ENCODE measurements at places on chromosomes 7 and 10.

GRCh38 chr10:30048768-30049517 lies 10.4 kb downstream of the JCAD start:
- DNase-seq = no peak

GRCh38 chr10:126073606-126074005 lies 177.2 kb downstream of the FANK1 start:
- DNase-seq = no peak

DNA sequence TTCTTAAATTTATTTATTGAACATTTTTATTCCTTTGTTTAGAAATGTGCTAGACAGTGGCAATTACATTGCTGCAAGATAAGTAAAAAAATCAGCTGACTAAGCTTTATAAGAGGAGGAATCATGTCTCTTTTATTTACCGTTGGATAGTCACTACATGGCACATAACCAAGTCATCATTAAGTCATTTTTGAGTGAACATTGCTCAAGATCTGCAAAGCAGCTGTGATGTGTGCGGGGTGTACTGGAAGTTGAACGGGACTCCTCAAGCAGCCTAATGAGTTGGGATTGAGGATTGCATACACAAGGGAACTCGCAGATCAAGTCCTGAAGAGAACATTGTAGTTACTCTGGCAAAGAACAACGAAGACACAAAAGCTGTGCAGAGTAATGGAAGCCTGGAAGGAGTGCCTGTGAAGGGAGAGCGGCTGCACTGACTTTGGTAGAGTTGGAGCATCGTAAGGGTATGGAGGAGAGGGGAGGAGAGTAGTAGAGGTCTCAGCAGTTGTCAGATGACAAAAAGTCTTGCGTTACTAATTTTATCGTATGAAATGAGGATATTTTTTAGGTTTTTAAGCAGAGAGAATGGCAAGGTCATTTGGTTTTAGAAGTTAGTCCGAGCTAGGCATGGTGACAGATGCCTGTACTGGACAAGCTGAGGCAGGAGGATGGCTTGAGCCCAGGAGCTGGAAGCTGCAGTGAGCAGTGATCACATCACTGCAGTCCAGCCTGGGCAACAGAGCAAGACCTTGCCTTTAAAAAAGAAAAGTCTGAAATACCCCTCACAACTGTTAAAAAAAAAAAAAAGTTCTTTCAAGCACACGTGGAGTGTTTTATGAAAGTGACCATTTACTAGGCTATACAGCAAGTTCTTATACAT lies 95.1 kb downstream of the BMPR1A start:
- no peak for DNase-seq

DNA sequence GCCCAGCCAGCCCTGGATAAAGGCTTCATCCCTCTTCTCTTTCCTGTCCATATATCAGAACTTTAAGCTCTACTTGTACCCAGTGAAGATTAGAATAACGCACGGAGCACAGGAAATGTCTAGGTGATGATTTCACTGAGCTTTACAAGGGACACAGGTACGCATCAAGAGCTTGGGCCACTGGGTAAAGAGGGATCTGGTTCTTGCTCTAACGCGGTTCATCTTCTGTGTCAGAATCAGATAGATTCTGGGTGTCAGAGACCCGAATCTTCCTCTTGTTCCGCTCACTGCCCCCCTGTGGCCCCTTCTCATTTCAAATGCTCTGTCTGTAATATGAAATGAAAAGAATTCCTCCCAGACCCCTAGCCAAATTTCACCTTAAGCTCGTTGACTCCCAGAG lies 24.7 kb downstream of the IL2RA start:
- DNase-seq = no peak

GRCh38 chr7:25894902-25895791 lies 256.9 kb upstream of the NFE2L3 start:
- peak; percentile 63 for DNase-seq

- no peak for DNase-seq
Measured at GRCh38 chr10:34223658-34224057, 591.4 kb downstream of the PARD3 start.

- DNase-seq = no peak
Measured at GRCh38 chr10:116268976-116269375, 4.0 kb downstream of the GFRA1 start.

GRCh38 chr7:93910076-93910994 lies 4.0 kb downstream of the GNGT1 start:
- no peak for DNase-seq

GRCh38 chr7:151254316-151254715 lies 5.8 kb upstream of the SMARCD3 start:
- DNase-seq = no peak

- DNase-seq = no peak
Measured at GRCh38 chr7:82247814-82248433, 195.7 kb downstream of the CACNA2D1 start.

GRCh38 chr10:100909501-100910263 lies 3.1 kb upstream of the SLF2 start:
- no peak for DNase-seq

- DNase-seq = peak; percentile 67
Measured at GRCh38 chr7:23373151-23374004, 74.2 kb downstream of the MALSU1 start.

GRCh38 chr7:68063171-68063570 lies 1066.5 kb downstream of the TYW1 start:
- no peak for DNase-seq

DNA sequence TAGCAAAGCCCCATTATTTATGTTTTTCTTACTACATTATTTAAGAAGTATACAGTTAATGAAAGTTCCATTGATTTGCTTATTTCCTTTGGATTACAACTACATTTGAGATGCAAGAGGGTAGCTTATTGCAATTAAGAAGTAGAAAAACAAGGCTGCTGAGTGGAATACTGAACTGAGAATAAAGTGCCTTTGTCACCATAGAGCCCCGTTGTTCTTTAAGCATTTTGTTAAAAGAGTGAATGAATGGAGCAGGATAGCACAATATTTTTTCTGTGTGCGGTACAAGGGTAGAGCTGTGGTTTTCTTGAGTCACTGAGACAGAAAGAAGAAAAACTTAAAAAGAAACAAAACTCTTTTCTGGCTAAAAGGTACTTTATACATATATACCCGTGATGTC lies 45.6 kb downstream of the ZNF277 start:
- DNase-seq = no peak

GRCh38 chr7:13259930-13260329 lies 572.5 kb downstream of the ARL4A start:
- DNase-seq = no peak

DNA sequence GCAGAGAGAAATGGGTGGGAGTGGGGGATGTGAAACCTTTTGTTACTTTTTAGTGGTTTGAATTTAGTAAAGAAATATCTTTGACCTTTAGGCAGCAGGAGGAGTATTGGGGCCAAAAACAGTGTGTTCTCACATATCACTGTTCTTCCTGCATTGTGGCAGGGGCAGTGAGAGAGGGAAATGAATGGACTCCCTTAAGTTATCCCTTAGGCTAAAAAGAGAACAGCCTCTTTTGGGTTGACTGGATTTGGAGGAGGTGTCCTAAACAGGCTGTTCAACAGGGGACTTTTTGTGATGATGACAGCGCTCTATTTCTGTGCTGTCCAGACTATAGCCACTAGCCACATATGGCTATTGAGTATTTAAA lies 22.3 kb downstream of the ZNF775 start:
- no peak for DNase-seq

- peak; percentile 45 for DNase-seq
Measured at GRCh38 chr7:142557971-142558582, 191.2 kb upstream of the PRSS1 start.

GRCh38 chr7:120436487-120437060 lies 163.6 kb downstream of the KCND2 start:
- DNase-seq = no peak

DNA sequence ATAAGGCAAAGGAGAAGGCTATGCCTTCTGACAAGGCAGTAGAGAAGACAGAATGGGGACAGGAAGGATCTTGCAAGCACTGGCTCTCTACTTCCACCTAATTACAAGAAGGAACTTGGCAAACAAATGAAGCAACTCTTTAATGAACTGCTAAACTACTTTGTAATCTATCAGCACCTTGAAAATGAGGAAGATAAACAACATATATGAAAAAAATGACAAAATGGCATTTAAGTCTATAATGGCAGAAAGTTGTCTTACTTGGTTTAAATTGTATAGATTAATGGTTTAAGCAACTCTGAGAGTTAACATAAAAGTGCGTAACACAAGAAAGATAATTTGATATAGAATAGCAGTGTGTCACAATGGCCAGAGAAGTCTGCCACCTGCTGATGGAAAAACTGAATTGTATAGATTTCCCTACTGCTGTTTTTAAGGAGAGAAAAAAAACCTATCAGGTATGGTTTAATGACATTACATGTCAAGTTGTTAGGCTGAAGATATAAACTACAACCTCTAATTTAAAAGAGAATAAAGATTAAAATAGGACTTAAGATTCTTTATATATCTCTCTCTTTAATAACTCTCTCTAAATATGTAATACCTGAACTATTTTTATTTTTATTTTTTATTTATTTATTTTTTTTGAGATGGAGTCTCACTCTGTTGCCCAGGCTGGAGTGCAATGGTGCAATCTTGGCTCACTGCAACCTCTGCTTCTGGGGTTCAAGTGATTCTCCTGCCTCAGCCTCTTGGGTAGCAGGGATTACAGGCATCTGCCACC lies 11.8 kb downstream of the NT5C3A start:
- peak; percentile 31 for DNase-seq

- DNase-seq = no peak
Measured at GRCh38 chr7:55129541-55130394, 111.0 kb downstream of the EGFR start.

GRCh38 chr7:48976253-48976652 lies 51.9 kb downstream of the CDC14C start:
- no peak for DNase-seq

- DNase-seq = no peak
Measured at GRCh38 chr7:16916105-16916639, 34.4 kb upstream of the AGR3 start.

DNA sequence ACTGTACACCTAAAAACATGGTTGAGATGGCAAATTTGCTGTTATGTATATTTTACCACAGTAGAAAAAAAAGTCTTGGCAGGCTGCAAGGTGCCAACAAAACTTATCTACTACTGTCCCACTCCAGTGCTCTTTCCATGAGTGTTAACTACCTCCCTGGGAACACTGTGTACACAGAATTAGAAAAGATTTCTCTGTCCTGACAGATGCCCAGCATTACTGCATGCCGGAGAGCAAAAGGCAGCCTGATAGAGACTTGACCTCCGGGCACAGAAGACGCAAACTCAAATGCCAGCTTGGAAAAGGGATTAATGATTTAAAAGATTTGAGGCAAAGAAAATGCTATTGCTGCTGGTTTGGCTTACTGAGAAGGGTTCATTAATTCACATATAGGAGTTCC lies 228.8 kb downstream of the TMEM178B start:
- no peak for DNase-seq

DNA sequence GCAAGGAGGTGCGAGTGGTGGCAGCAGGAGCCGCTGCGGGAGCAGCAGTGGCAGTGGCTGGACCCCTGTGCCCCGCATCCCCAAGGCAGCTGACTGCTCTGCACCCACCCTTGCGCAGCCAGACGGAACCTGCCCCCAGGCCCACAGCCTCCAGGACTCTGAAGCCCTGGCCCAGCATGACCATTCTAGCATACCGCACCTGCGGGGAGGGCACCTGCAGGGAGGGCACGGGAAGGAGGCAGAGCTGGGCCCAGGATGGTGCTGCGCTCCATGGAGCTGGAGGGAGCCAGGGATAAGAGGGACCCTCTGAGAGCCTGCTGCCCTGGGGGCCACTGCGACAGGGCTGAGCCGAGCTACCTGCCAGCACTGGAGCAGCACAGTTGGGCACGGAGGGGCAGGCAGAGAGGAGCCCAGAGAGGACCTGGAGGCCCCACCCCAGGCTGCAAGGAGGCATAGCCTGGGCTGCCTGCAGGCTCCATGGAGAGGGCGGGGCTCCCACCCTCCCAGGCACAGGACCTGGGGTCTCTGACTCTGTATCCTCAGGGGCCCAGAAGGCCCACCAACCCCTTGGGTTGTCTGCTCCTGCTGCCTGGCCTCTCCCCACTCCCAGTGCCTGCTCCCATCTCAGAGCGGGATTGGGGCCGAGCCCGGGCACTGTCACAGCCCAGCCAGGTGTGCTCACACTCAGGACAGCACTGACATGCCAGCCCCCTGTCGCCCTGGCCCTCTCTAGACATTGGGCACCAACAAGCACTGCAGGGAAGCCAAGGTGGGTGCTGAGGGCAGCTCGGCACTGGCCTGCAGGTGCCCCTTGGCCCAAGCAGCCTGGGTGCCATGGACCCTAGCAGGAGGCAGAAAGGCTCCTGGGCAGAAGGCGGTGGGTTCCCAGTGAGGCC lies 87.6 kb downstream of the HTR7 start:
- DNase-seq = no peak

GRCh38 chr10:54125098-54125747 lies 675.8 kb downstream of the PCDH15 start:
- no peak for DNase-seq

DNA sequence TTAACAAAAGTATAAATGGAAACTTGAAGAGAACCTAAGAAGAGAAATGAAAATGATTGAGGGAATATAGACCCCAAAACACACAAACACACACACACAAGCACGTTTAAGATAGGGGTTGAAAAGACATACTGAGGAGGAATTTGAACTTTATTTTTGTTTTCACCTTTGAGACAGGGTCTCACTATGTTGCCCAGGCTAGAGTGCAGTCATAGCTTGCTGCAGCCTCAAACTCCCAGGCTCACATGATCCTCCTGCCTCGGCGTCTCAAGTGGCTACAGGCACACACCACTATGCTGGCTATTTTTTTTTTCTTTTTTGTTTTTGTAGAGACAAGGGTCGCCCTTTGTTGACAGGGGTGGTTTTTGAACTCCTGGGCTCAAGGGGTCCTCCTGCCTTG lies 4.0 kb downstream of the BTRC start:
- no peak for DNase-seq

DNA sequence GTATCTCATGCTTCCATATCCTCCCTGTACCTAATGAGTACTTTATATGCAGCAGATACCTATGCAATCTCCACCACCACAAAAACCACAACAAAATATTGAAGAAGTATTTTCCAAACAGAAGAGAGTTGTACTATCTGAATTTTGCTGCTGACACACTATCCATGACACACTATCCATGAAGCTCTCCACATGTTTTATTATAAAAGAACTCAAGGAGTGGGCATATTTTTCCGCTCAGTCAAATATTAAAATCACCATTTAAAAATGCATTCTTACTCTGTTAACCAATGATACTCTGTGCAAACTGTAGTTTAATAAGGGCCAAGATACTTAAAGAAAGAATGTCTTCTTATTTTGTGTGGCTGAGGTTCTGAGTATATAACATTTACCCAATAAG lies 2.8 kb downstream of the BET1 start:
- DNase-seq = no peak

DNA sequence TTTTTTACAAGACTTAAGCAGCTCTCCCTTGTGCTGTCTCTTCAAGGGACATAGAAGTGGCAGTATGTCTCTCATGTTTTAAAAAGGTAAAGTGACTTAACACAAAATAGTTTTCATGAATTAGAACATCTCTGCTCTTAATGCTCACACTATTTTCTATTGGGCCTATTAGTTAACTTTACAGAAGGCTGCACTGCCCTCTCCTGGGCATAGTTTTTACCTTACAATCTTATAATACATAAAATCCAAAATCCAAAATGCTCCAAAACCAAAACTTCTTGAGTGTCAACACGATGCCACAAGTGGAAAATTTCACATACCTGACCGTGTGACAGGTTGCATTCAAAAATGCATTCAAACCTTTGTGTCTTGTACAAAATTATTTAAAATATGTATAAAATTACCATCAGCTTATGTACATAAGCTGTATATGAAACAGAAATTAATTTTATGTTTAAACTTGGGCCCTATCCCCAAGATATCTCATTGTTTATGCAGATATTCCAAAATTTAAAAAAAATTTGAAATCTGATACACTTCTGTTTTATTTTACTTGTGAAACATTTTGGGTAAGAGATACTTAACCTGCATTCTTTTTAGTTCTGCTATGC lies 25.8 kb downstream of the TES start:
- DNase-seq = peak; percentile 32

Measured in activated CD4-positive, alpha-beta T cell treated with anti-CD3 and anti-CD28 coated beads, Interleukin-2, Interleukin-4, amounts not matched to agents 100 ng/mL and 50 ng/mL, durations not matched to agents 16 hours and 8 hours (primary cell).